ENCODE measurements at places on chromosomes 3 and 15. TPM values are rescaled to one million over a fixed set of nuclear protein-coding genes. Genes with fewer than 3 reads are reported as not detected.

DNA sequence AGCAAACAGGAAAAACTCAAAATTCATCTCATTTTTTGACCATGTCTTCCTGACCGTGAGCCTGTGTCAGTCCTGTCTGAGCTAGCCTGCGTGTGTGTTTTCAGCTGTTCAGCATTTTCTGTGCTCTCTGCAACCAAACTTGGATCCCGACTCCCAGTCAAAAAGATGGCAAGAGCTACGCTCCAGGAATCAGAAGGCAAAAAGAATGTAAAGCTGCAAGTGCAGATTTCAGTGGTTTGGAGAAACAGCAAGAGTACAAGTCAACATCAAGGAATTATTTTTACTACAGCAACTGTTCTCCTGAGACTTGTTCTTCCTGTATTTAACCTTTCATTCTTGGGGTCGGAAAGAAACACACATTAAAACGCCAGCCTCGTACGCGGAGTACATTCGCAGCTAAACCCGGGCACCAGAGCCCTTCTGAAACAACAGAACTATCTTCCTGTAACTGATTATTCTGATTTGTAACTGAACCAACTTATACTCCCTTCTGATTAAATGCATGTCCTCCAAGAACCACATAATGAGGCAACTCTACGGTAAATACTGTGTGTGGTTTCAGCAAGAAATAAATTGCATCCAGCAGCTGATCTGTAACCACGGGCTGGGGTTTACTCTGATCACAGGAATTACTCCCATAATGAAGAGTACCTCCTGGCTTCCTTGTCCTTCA is 107.4 kb downstream of the LRIG1 start:
- no peak for DNase-seq

GRCh38 chr3:81249540-81250029 is 511.9 kb downstream of the GBE1 start:
- no peak for DNase-seq

GRCh38 chr3:66593978-66594377 is 93.2 kb upstream of the LRIG1 start:
- no peak for DNase-seq

TTLL13 gene
- total RNA-seq: not detected

SLC9C1 gene
- 1.9 TPM for total RNA-seq

PRC1 gene
- total RNA-seq: 75.8 TPM
